Activated CD8-positive, alpha-beta T cell treated with anti-CD3 and anti-CD28 coated beads, Interleukin-2, amount 10 ng/mL, durations not matched to agents 7 days and 5 days (primary cell): ENCODE measurements at places on chromosomes 16 and 17. TPM values are rescaled to one million over a fixed set of nuclear protein-coding genes. Genes with fewer than 3 reads are reported as not detected.

Gene USH1G
- total RNA-seq = not detected

Gene PIK3R5
- total RNA-seq = 77.9 TPM

- DNase-seq = no peak
Measured at GRCh38 chr16:54194334-54194743, 92.2 kb downstream of the IRX3 start.

GRCh38 chr17:17370711-17371110 lies 67.5 kb downstream of the NT5M start:
- DNase-seq = no peak

DNA sequence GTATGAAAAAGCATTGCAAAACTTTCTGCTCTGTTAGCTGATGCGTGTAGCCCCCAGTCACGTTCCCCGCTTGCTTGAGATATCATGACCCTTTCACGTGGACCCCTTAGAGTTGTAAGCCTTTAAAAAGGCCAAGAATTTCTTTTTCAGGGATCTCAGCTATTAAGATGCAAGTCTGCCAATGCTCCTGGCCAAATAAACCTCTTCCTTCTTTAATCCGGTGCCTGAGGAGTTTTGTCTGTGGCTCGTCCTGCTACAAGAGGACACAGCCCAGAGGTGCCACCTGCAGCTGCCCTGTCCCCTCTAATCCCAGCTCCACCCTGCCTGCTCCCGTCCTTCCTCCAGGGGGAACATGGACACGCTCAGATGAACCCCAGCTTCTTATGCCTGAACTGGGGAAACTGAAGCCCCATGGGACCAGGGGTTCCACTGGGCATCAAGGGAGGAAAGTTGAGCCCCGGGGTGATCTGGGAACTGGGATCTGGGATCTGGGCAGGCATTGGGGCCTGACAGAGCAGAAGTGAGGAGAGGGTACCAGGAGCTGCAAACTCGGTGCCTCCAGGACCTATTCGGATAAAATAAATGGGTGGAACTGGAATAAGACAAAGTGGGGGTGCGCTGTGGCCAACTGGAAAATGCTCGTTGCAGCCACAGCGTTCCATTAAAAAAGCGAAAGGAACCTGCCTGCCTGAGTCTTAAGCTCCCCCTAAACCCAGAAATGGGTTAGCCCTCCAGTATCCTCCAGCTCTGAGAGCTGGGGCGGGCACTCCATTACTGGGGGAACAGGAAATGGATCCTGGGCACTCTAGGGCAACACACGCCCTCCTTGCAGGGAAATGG lies 19.7 kb downstream of the QPRT start:
- DNase-seq = no peak

DNA sequence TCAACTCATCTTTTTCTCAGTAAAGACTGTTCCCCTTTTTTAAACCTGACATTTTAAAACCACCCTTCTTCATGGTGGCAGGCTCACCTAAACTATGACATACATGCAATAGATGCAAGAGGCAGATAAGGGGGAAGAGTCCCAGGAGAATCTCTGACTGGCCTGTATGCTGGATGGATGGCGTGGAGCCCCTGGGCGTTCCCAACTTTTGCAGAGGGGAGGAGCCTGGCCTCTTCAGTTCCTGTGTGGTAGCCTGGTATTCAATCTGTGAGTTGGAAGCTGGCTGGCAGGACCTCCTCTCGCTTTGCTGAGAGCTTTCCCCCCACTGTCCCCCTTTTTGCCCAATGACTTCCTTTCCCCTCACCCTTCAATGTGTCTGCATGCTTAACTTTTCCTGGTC lies 217.6 kb upstream of the CA10 start:
- DNase-seq = no peak

GRCh38 chr17:72511242-72511641 lies 390.4 kb downstream of the SOX9 start:
- DNase-seq = no peak
